ENCODE measurements at places on chromosomes 1 and 21.

DNA sequence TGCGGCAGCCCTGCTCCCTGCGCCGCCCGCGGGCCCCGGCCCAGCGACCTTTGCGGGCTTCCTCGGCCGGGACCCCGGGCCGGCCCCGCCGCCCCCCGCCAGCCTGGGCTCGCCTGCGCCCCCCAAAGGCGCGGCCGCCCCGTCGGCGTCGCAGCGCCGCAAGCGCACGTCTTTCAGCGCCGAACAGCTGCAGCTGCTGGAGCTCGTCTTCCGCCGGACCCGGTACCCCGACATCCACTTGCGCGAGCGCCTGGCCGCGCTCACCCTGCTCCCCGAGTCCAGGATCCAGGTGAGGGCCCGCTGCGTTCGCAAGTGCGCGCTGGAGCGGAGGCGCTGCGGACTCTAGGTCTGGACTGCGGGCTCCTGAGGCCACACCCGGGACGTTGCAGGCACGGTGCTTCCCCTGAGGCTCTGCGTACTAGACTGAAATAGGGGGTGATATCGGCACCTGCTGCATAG is 351 bp downstream of the MIXL1 start:
- no peak for DNase-seq

DNA sequence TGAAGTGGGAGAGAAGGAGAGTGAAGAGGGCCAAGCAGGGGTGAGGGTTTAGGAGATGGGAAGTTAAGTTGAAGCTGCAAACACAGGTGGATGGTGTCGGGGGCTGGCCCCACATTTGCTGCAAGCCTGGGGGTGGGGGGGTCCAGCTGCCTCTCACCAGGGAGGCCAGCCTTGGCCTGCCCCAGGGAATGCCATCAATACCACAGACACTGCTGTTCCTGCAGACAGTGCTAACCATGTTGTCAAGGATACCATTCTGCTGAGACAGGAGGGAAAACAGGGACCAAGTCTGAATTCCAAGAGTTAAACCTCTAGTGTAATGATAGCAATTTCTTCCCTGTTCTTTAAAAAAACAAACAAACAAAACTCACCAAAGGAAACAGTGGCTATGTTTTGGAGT is 8.0 kb downstream of the MECR start:
- no peak for DNase-seq

DNA sequence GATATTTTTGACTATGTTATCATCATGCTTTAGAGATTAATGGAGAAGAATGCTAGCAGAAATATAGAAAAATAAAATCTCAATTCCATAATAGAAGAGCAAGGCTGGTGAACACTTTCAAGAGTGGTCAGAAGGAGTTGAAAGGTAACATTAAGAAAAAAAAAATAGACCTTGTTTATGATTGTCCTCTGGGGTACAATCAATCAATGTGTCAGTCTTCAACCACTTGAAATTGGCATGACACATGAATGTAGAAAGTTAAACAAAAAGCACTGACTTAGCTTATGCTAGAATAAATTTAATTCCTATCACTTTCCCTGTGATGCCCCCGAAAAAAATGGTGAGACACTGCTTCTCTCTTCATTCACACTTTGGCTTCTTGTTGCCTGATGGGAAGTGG is 750.3 kb upstream of the ADGRL2 start:
- DNase-seq, result no peak

DNA sequence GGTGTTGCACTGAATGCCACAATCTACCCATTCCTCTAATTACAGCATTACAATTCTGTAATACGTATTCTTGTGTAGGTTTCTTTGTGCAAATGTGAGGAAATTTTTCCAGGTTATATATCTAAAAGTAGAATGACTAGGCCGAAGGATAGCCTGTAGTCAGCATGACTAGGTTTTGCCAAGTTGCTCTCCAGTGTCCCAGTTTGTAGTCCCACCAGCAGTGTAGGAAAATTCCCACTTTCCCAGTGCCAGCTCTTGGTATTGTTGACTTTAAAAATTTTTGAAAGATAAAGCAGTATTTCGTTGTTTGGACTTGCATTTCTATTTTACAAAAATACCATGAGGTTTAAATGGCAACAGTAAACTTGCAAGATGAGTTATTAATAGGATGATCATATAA is 3.0 kb downstream of the PARK7 start:
- DNase-seq, result no peak

DNA sequence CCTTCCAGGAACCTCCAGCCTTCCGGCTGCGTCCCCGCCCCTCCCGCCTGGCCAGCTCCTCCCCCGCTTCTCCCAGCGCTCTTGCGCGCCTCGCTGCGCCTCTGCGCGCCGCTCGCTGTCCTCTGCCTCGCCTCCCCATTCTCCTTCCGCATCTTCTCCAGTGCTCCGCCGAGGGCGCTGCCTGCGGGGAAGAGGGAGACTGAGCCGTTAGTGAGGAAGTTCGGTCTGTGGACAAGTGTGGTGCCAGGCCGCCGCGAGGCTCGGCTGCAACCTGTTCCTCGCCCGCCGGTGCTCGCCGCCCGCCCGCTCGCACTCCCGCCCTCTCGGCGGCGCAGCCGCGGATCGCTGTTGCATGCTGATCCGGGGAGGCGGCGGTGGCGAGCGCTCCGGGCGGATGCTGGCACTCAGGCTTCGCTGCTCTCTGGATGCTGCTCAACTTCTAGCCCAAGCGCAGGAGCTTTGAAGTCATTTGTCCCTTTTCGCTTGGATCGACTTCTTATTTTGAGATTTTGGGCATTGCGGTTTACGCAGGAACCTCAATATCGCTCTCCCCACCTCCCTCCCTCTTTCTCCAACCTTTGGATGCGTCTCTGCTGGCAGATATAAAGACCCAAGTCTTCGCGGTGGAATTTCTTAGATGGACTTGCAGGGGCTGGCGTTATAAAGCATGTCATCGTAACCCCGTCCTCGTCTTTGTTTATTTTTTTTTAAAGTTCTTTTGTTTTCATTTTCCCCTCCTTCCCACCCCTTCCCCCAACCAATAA is 614 bp upstream of the CACNA1E start:
- peak; percentile 9 for DNase-seq

- DNase-seq, result no peak
Measured at GRCh38 chr1:178614286-178614685, 101.4 kb downstream of the TEX35 start.

DNA sequence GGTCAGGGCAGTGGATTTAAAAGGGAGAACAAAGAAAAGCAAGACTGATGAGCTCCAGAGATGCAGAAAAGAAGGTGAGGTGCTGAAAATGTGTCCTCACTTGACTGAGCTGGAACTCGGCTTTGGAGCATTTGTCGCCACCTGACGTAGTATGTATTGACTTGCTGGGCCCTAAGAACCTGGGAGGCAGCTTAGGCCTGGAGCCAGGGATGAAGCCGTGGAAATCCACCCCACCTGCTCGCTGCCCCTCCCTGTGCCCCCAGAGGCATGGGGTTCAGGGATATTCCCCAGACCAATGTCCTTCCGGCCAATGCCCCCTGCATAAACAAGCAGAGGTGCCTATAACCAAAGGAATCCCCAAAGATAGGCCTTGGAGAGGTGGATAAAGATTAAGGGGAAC is 14.3 kb downstream of the MRAP start:
- DNase-seq, result no peak

- no peak for DNase-seq
Measured at GRCh38 chr1:20153000-20153418, 13.9 kb downstream of the PLA2G2F start.
